Hepatocyte (in vitro differentiated cells): ENCODE measurements at places on chromosomes 2 and 18.

GRCh38 chr2:127362971-127363370, 24.8 kb downstream of the MAP3K2 start:
- DNase-seq, result no peak

GRCh38 chr18:76389716-76390115, 105.3 kb downstream of the ZNF516 start:
- no peak for DNase-seq

DNA sequence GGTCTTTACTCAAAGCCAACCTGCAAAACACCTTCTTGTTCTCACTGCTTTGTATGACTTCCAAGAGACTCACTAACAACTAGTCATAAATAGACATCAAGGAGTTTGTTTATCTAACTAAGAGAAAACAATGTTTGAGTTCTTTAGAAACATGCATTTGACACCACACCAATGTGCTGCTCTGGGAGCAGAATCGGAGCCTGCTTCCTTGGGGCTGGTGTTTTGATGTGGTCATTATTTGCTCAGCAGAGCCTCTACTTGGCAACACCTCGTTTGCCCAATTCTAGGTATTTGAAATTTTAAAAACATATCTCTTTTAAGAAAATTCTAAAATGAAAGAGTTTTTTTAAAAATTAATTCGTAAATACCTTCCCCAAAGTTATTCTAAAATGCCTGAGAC, 167.5 kb downstream of the BCL2 start:
- DNase-seq, result no peak

GRCh38 chr18:5167831-5168230, 29.2 kb downstream of the AKAIN1 start:
- no peak for DNase-seq

DNA sequence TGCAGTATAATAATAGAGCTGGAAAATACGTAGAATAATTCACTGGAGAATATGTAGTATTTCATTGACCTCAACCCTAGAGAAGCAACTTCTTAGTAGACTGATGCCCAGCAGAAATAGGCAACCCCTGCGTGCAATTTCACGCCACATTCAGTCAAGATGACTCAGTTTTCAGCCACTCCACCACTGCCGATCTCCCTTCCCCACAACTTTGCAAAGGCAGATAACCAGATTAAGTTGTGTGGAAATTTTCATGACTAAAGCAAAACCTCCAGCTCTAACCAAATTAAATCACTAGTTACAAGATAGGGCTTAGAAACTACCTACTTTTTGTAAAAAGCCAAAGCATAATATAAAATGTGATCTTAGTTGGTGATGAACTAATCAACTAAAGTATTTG, 63.3 kb upstream of the STK17B start:
- DNase-seq, result no peak
